D721Med (cell line): ENCODE measurements at places on chromosomes 7 and 10.

DNA sequence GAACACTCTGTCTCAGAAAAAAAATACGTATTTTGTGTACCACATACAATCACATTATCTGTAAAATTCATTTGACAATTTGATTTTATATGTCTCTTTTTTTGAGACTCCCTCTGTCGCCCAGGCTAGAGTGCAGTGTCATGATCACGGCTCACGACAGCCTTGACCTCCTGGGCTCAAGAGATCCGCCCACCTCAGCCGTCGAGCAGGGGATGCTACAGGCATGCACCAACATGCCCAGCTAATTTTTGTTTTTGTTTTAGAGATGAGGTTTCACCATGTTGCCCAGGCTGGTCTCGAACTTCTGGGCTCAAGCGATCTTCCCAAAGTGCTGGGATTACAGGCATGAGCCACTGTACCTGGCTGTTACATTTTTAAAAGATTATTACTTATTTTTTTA is 11.6 kb upstream of the BAZ1B start:
- DNase-seq = peak; percentile 1

DNA sequence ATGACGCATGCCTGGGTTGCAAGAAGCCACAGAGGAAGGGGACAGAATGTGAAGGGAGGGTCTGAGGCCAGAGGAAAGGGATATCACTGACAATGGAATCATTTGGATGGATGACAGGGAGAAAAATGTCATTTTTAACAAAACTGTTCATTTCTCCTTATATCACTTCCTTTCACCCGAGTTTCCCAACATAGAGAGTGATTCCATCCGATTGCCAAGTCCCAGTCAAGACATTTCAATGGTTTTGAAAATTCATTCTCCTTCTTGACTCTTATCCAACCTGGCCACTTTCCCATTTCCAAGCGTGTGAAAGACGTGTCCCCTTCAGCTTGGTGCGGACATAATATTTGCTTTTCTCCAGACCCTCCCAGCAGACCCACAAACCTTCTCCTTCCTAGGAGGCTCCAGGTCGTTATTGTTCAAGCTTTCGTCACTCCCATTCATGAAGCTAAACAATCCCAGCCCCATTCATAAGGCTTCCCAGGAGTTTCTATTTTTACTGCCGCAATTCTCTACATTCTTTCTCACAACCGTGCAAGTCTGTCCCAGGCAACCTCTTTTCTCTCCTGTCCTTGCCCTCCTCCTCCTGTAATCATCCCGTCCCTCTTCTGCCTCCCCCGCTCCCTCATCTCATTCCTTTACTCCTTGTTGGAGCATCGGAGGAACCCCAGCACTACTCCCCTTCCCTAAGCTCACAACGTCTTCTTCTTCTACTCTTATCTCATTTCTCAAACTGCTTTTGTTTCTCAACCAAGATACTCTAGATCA is 301.3 kb upstream of the KLF6 start:
- no peak for DNase-seq

DNA sequence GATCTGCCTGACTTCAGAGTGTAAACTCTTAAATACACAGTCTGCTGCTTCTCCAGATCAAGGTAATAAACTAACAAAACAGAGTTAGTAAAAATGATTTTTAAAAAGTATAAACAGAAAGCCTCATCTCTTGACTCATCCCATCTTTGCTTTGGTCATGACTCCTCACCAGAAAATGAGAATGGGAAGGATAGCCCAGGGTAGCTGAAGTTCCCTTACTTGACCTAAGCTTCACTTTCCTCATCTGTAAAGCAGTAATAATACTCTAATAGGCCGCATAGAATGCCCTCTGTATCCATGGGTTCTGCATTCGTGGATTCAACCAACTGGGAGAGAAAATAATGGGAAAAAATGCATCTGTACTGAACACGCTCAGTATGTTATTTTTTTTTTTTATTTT is 11.3 kb upstream of the SLC25A28 start:
- DNase-seq = no peak

GRCh38 chr7:82629583-82629982 is 186.0 kb upstream of the CACNA2D1 start:
- DNase-seq = no peak

- DNase-seq = no peak
These were observed 8.5 kb downstream of the SP8 start for GRCh38 chr7:20778063-20778721.

DNA sequence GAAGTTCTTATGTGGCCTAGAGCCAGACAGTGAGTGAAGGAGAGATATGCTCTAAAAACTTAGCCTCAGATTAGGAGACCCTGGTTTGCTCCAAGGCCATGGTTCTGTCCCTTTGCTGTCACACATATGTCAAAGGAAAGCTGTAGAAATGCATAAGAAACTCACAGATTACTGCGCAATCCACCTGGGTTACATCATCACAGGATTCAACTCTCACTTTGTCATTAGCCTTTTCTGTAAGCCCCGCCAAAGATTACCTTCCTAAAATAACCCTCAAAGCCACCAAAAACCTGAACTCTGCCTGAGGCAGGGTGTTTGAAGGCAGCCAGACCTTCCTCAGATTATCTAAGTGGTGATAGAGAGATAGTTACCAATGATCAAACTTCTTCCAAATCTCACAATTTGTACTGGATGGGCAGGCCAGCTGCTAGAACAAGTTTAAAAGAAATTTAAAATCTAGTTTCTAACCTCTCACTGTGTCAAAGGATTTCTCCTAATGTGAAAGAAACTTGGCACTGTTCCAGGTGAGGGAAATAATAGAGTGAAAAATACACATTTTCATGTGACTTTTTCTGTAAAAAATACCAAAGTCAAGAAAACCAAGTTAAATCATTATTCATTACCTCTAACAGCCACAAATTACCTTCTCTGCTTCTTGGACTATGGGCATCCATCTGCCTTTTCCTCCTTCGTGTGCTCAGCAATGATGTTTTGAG is 567.2 kb downstream of the SUGCT start:
- no peak for DNase-seq

GRCh38 chr7:149422162-149422913 is 38.5 kb downstream of the ZNF777 start:
- peak; percentile 95 for DNase-seq

DNA sequence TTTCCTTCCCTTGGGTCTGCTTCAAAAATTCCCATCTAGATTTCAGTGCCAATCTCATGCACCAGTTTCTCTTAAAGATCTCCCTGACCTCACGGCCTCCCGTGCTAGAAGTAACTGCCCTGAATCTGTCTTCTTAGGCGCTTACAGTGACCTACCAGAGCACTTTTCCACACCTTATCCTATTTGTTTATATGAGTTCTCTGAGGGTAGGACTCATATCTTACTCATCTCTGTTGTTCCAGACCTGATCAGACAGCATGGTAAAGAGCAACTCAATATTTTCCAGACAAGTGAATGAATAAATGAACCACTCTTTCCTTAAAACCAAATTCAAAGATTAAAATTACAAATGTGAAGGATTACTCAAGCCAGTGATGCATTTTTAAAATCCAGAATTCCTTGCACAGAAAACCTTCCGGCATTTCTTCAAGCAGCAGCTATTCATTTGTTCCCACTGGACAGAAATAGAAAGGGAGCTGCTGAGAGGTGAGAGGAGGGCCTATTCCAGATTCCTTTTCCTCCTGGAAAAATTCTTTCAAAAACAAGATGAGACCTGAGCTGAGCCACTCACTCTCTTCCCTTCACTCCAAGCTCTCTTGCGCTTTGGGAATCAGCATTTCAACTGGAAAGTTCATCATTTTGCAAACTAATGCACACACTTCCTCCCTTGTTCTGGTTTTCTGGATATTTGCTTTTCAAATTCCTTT is 94.6 kb downstream of the ELMO1 start:
- DNase-seq = no peak

DNA sequence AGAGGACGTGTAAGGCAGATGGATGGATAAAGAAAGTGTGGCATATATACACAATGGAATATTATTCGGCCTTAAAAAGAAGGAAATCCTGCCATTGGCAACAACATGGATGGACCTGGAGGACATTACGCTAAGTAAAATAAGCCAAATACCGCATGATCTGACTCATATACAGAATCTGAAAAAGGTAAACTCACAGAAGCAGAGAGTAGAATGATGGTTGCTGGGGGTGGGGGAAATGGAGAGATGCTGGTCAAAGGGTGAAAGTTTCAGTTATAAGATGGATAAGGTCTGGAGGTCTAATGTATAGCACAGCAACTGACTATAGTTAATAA is 36.3 kb downstream of the AFAP1L2 start:
- no peak for DNase-seq

DNA sequence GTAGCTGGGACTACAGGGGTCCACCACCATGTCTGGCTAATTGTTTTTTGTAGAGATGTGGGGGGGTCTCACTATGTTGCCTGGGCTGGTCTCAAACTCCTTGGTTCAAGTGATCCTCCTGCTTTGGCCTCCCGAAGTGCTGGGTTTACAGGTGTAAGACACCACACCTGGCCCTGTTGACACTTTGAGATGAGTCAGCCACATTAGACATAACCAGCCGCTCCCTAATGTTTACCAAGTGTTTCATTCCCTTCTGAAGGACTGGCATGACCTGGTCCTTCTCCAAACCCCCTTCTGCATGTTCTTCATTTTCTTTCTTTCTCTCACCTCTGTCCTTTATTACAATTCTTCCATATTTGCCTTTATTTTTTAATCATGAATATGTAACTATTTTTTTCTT is 67.8 kb downstream of the TAF3 start:
- DNase-seq = no peak

DNA sequence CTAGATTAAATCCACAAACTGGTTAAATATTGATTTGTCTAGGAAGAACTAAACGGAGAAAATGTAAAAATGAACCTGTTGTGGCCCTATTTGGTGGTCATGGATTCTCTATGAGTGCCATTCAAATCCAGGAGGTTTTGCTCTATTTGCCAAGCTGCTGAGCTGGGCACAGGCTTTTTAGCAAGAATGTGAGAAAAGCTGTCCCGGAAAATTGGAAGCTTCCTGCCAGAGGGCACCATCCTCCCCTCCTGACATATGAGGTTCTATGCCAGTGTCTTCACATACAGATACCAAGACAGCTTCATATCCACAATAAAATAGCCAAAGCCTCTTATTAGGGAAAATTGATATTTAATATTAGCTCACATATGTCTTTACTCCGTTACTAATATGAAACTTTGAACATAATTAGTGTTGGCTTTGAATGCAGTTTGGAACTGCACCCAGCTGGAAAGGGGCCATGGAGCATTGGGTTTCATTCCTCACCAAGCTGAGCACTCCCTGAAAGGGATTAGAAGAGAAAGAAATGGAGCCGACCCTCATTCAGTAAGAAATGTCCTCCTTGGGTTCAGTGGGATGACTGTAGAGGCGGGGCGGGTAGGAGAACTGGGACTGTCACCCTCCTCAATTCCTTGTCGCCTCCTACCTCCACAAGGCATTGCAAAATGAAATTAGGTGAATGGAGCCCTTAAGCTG is 47.8 kb downstream of the NRCAM start:
- no peak for DNase-seq

DNA sequence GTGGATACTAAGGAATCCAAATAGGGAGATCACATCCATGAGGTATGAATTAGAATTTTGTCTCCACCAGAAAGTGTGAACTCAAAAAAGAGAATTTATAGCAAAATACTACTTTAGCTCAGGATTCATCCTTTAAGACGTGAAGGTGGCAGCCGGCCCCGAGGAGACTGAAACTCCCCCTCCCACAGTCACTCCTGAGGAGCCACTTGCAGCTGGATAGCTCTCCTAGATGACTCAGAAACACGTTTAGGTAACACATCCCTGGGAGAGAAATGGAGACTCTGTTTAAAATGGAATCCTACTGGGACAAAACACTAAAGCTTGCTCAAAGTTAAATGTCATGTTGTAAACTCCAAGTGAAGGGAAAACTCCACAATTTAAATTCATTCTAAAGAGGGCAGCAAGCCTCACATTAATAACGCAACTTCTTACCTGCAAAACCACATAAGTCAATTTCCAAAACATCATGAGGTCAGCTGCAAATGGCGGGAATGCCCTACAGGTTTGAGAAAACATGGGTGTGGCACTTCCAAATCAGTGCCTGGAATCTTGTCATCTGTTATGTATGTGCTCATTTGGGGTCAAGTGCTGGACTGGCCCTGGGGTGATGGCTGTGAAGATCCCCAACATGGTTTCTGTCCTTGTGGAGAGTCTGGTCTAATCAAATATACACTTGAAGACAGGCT is 46.2 kb downstream of the ICA1 start:
- no peak for DNase-seq

- no peak for DNase-seq
These were observed 143.4 kb downstream of the SGMS1 start for GRCh38 chr10:50480054-50481007.

DNA sequence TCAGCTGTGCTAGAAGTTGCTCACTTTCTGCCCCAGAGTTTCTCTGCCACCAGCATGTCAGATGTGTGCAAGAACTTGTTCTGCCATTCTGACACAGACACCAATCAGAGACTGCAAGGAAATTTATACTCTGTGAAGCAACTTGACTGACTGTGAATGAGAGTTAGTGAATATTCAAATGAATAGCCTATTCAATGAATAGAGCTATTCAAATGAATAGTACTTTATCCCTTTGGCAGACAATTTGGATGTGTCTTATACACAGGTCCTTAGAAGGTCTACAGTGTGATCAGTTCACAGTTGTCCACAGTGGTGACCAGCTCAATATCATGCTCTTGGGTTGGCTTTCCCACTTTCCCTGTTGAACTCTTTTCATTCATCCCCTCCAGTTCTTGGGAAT is 138.1 kb downstream of the MACC1 start:
- DNase-seq = no peak

DNA sequence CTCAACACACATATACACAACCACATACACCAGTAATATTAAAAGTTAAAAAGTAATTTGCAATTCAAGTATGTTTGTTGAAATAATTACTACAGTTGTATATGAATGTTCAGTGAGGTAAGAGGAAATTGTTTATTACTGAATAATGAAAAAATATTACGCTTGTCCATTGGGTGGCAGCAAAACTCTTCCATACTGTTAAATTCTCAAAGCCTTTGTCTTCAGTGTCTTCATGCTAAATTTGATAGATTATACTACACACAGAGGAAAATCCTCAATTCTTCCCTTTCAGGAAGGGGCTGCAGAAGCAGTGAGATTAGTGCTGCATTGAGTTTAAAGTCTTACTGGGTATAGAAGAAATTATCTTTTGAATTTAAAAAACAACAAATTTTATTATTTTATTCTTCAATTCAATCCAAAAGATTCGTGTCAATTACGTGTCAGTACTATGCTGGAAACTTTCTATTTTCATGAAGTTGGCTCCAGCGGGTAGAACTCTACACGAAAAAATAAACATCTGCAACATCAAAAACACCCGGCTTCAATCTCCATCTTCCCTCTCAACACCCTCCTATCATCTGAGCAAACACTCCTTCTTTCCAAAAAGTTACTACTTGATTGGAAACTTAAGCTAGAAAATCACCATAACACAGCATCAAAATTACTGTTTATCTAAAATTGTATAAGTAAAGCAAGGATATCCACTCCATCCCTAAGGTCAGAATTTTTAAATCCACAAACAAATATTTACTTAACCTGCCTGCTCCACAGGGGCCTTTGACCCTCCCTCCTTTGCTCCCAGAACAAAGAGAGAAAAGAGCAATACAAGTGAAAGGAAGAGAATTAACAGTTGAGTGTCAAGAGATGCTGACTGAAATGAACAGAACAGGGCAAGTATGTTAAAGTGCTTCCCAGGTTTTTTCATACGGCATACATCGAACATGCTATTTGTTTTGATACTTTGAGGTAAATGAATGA is 37.0 kb upstream of the TES start:
- no peak for DNase-seq
